ENCODE measurements at places on chromosomes 6 and 20.

DNA sequence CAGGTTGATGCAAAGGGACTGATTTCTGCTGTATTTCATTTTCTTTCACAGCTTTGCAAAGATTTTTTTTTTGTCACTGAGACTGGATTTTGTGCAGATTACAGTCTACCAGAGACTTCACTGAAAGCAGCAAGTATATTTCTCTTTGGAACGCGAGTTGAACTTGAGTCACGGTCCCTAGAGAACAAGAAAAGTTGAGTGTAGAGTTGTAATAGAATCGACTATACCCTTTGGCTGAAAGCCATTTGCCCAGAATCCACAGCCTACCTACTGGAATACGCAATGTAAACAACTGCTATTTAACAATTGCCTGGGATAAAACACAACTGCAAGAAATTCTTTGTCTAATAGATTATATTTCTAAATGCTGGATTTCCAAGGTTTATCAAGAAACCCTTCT lies 520.6 kb downstream of the HDGFL1 start:
- no peak for DNase-seq

- peak; percentile 85 for DNase-seq
Observed at GRCh38 chr6:35415065-35415891, 36.9 kb upstream of the FANCE start.

GRCh38 chr6:125942672-125943527 lies 13.7 kb upstream of the HINT3 start:
- DNase-seq, result no peak

- peak; percentile 66 for DNase-seq
Observed at GRCh38 chr6:170553534-170554012, 466 bp upstream of the PSMB1 start.

- peak; percentile 24 for DNase-seq
Observed at GRCh38 chr20:50762435-50763220, 31.2 kb downstream of the PARD6B start.

DNA sequence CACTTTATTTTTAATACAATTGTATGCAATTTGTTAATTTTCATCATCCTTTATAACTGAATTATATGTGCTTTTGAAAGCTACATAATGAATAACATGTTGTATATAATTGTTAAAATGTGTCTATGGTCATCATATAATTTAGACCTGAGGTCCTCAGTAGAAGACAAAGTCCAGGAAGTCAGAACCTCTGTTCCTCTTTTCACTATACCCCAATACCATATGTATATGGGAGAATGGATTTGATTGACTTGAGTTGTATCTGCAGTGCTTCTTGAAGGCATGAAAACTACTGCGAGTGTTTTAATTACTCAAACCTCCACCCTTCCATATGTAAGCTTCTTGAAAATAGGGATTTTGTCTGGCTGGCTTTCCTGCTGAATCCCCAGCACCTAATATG lies 140.7 kb upstream of the NEDD9 start:
- no peak for DNase-seq

DNA sequence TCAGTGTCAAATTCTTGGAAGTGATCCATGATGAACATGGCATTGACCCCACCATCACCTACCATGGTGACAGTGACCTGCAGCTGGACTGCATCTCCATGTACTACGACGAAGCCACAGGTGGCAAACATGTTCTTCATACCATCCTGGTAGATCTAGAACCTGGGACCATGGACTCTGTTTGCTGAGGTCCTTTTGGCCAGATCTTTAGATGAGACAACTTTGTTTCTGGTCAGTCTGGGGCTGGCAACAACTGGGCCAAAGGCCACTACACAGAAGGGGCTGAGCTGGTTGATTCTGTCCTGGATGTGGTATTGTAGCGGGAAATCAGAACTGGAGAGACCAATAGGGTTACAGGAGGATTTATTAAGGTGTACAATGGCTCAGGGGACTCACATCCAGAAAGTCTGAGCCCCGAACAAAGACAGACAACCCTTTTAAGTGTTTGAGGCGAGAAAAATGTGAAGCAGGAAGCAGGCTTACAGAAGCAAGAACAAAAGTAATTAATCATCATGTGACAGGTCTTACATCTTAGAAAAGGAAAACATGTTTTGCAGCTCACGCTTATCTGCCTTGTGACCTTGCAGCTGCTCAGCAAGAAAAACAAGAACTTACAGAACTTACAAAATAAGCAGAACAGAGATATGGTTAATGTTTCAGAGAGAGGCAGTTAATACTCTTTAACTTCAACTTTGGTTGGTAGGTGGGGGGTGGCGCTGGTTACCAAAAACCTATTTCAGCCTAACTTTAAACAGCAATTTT lies 58.8 kb upstream of the MOCS1 start:
- no peak for DNase-seq

GRCh38 chr20:37490663-37491350 lies 30.2 kb upstream of the NNAT start:
- no peak for DNase-seq

DNA sequence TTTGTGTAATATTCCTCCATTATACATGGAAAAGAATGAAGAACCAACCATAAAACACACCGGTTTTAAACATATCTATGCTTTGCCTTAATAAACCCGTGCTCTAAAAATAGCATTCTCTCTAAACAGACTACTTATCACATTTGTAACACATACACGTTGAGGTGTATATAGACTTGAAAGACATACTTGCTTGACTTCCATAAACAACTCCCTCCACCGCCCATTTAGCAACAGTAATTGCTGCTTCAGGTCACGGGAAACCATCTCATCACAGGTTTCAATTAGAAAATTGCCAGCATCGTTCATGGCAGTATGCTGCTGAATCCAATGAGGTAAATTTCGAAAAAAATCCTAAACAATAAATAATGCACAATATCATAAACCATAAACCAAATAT lies 174.0 kb downstream of the SYNE1 start:
- no peak for DNase-seq

DNA sequence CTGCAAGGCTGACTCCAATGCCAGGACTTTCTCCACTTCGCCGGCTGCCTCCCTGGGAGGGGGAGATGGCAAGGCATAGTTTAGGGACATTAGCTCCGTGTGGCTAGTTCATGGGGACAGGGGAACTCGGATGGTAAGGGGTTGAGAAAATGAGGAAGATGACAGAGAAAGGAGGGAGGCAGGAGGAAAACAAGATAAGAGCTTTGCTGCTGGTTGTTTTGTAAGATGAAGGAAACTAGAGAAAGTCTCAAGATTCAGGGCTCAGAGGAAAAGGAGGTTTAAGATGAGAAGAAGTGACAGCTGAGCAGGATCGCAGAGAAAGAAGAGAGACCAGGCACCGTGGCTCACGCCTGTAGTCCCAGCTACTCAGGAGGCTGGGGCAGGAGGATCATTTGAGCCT lies 180.9 kb upstream of the RREB1 start:
- no peak for DNase-seq

GRCh38 chr6:26536571-26537159 lies 1.5 kb upstream of the HMGN4 start:
- DNase-seq, result no peak

GRCh38 chr6:27061235-27061993 lies 186.1 kb upstream of the PRSS16 start:
- no peak for DNase-seq

- DNase-seq, result no peak
Observed at GRCh38 chr6:151537556-151537955, 43.7 kb downstream of the CCDC170 start.

DNA sequence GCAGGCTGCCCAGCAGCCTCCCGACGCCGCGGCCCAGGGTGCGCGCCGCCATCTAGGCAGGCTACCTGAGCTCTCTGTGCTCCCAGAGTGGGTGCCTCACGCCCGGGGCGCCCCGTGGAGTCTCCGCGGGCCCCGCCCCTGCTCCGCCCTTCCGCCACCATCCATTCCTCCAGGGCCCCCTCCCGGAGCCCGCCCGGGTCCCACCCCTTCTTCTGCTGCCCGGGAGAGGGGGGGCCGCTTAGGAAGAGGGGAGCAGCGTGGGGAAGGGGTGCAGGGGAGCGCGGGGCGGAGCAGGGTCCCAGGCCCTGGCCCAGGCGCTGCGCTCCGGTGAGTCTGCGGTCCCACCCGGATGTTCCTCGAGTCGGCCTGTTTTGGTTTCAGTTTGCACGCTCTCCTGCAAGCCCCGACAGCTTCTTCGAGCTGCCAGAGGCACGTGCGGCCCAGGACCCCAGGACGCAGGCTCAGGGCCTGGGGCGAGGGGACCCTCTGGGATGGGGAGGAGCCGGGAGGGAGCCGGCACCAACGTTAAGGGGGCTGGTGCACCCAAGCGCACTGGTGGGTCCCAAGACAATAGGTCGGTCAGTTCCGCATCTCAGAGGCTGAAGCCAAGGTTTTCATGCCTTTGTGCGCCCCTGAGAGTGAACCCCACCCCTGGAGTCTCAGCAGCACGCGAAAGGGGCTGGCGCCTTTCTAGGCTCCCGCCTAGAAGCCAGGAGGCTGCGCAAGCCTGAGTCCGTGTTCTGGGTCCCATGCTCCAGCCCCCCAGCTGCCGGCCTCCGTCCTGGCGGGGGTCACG lies at the start of gene ACSS1:
TSS of gene ACSS1 (minus strand) at position 89 of the 796 bp plus-strand sequence. CDS start at position 52, 37 bp downstream.
- DNase-seq, result peak; percentile 60

- no peak for DNase-seq
Observed at GRCh38 chr20:9126527-9126926, 57.6 kb downstream of the PLCB4 start.

- DNase-seq, result no peak
Observed at GRCh38 chr6:77812304-77812703, 159.5 kb downstream of the MEI4 start.

GRCh38 chr6:110358553-110359160 lies 508 bp upstream of the METTL24 start:
- no peak for DNase-seq

GRCh38 chr6:85130743-85131142 lies 319.1 kb upstream of the NT5E start:
- no peak for DNase-seq

DNA sequence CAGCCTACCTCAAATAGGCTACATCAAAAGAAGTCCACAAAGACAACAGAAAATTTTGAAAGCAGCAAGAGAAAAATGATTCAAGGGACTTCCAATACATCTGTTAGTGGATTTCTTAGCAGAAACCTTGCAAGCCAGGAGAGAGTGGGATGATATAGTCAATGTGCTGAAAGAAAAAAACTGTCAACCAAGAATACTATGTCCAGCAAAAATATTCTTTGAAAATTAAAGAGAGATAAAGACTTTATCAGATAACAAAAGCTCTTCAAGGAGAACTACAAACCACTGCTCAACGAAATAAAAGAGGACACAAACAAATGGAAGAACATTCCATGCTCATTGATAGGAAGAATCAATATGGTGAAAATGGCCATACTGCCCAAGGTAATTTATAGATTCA lies 34.0 kb downstream of the MCHR2 start:
- no peak for DNase-seq
